ENCODE measurements at places on chromosomes 16 and 17.
A peak's percentile ranks its signal among the peaks of the same experiment; 100 is the strongest.

GRCh38 chr17:50850640-50851039 is 15.3 kb downstream of the WFIKKN2 start:
- no peak for DNase-seq

DNA sequence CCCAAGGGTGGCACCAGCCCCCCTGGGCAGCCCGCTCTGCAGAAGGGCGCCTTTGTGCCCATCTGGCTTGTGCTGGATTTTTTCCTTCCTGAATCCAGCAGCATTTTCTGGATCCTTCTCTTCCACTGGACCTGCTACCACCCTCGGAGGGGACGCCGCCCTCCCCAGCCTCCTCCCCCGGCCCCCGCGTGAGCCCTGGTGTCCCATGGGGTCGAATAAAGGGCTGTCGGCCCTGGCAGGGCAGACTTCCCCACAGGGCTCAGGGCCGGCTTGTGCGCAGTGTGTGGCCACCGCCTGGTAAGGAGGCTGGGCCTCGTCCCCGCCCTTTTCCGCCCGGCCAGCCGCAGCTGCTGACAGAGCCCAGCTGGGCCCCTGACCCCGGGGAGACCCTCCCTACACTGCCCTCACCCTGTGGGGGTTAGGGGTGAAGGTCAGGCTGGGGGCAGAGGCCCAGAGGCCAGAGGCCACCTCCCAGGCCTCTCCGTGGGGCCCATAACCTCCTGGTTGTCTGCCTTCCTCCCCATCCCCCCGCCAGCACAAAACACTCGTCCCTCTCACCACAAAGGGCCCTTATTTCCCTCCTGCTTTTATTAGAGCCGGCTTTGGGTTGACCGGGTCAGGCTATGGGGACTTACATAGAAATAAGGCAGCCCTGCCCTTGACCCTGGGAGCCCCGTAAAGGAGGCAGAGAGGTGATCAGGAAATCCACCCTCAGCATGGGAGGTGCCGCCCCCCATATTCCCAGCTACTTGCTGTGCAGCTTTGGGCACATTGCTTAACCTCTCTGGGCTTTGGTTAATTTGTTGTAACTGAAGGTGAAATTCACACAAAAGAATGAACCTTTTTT is 179.3 kb upstream of the CIBAR2 start:
- DNase-seq, result no peak

DNA sequence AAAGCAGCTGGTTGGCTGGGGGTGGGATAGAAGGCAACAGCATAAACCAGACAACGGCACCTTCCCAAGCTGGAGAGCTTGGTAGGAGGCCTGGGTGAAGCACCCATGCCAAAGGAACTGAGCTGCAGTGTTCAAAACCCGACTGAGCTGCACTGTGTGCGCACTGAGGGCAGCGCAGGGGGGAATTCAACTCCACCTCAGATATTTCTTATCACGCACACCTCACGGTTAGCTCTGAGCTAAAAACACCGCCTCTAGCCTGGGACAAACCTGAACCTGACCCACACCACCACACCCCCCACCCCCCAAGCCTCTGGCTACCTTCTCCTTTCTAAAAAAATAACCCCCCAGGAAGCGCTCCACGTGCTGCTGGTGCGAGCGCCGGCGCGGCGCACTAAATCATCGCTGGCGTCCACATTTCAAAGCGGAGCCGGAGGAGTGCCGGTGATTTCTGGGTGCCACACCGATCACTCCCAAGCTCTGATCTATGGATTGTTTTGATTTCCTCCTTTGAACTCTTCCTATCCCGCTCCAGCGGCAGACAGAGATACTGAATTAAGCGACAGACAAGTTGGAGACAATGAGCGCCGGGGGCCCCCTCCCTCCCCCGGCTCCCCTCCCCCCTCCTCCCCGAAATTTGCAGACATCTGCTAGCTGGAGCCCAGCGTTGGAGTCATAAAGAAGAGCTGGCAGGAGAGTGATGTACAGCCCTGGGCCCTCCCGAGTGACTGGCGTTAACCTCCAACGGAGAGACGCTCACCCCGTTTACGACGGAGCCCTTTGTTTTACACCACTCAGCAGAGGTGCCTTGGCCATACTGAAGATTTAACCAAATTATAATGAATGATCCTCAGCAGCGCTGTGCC is 85.0 kb downstream of the NOG start:
- DNase-seq, result no peak

GRCh38 chr17:44947461-44948314 is at the start of gene KIF18B:
Gene KIF18B, minus strand, starts transcription at chr17:44947773. Its CDS starts 11,429 bp downstream, at chr17:44936344.
- DNase-seq, result peak; percentile 80

DNA sequence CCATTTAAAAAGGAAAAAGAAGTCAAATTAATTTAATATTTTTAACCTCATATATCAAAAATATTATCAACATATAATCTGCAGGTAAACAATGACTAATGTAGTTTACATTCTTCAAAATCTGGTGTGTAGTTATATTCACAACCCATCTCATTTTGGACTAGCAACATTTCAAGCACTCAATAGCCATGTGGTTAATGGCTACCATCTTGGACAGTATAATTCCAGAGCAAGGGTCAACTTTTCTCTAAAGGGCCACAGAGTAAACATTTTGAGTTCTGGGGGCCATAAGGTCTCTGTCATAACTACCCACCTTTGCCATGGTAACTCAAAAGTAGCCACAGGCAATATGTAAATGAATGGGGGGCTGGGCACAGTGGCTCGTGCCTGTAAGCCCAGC is 153.9 kb downstream of the PARN start:
- no peak for DNase-seq

- DNase-seq, result no peak
Observed at GRCh38 chr17:14196377-14196997, 40.2 kb downstream of the CDRT15 start.

GRCh38 chr17:173166-173911 is 8.1 kb downstream of the DOC2B start:
- no peak for DNase-seq

DNA sequence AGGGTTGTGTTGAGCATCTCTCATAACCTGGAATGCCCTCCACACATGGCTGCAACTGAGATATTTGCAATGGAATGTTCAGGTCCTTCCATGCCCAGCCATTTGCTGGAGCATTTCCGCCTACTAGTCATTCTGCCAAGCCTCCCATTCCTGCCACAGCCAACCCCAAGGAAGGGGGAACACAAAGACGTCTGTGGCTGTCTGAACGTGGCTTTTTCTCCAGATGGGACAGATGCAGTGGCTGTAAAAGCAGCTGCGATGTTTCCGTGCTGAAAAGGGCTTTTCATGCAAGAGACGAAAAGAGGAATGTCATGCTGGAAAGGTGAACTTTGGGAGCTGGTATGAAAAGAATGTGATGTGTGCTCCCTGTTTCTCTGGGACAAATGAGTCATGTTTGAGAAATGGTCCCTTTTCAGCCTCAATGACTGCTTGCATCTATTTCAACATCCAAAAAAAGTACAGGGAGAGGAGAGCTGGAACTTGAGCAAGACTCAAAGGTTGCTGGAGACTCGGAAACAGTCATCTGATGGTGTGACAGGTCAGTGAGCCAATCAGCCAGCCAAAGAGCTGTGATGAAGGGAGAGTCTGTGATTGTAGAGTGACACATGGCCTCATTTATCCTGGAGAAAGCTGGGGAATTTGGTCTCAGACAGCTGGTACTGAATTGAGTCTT is 208.9 kb downstream of the SHISA9 start:
- no peak for DNase-seq

GRCh38 chr16:12150600-12150999 is 174.1 kb downstream of the SNX29 start:
- no peak for DNase-seq

- DNase-seq, result no peak
Observed at GRCh38 chr16:67339453-67339852, 12.8 kb downstream of the LRRC36 start.

DNA sequence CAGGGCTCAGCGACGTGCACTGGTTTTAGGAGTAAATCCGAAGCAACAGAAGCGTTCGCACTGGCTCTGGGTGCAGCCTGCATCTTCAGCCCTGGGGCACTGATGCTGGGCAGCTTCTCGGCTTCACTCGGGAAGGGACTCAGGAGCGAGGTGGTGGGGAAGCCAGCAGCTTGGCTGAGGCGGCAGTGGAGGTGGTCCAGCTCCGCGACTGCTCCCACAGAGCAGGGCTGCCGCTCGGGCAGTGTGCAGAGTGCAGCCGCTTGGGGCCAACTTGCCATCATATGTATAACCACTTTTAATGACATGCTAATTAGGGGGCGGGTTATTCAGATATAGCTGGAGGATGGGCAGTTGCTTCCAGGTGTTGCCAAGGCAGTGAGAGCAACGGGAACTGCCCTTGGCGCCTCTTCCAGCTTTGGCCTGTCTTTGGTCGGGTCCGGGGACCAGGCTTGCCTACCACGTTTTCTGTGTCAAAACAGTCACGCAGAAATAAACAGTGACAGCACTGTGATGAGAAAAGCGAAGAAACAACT is 26.7 kb downstream of the METRNL start:
- DNase-seq, result no peak

- DNase-seq, result no peak
Observed at GRCh38 chr17:33511670-33512069, 218.6 kb upstream of the ASIC2 start.

DNA sequence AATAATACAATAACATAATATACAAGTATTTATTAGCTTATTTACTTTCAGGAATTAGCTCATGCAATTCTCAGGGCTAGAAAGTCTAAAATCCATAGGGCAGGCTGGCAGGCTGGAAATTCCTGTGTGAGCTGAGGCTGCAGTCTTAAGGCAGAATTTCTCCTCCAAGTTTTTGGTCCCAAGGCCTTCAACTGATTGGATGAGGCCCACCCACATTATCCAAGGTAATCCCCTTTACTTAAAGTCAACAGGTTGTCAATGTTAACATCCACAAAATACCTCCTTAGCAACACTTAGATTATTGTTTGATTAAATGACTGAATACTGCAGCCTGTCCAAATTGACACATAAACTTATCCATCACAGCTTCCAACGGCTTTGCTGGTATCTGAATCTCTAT is 32.9 kb upstream of the SOX9 start:
- no peak for DNase-seq
